ENCODE measurements at places on chromosomes 1 and 21.
A peak's percentile ranks its signal among the peaks of the same experiment; 100 is the strongest.

GRCh38 chr1:39816415-39817090 is 27.9 kb upstream of the BMP8B start:
- H3K27me3 ChIP-seq = peaks cover 13% of the 10 kb centered on the region
- no peak overlapping the region for H3K4me3 ChIP-seq
- no peak for DNase-seq
- no peaks in the 10 kb centered on the region for H3K4me1 ChIP-seq
- no peak overlapping the region for H3K27ac ChIP-seq

- H3K4me1 ChIP-seq = peaks cover 15% of the 10 kb centered on the region
- no peaks in the 10 kb centered on the region for H3K36me3 ChIP-seq
Observed at GRCh38 chr1:227900571-227901051, 47.1 kb downstream of the WNT9A start.

- no peaks in the 10 kb centered on the region for H3K36me3 ChIP-seq
- no peak overlapping the region for H3K4me3 ChIP-seq
- H3K27me3 ChIP-seq = no peaks in the 10 kb centered on the region
- no peak for DNase-seq
- H3K4me1 ChIP-seq = no peaks in the 10 kb centered on the region
Observed at GRCh38 chr1:19512545-19512944, 27.2 kb upstream of the CAPZB start.

DNA sequence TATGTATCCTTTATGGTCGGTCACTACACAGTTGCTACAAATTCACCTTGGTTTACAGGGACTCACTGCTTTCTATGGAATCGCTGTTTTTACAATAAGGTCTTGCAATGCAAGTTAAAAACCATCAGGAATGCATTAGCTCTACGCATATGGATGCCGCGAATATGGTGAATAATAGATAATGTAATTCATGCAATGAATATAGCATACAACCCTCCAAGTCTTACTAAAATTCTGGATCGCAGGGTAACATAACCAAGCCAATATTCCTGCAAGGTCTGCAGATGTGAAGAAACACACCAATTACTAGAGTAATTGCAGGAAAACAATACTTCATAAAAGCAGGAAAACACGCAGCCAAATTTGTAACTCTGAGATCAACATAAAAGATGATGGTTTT is 75.6 kb upstream of the BACE2 start:
- H3K4me3 ChIP-seq = no peak overlapping the region
- peaks cover 11% of the 10 kb centered on the region for H3K27me3 ChIP-seq
- no peak overlapping the region for H3K27ac ChIP-seq
- DNase-seq = no peak
- H3K36me3 ChIP-seq = no peaks in the 10 kb centered on the region

DNA sequence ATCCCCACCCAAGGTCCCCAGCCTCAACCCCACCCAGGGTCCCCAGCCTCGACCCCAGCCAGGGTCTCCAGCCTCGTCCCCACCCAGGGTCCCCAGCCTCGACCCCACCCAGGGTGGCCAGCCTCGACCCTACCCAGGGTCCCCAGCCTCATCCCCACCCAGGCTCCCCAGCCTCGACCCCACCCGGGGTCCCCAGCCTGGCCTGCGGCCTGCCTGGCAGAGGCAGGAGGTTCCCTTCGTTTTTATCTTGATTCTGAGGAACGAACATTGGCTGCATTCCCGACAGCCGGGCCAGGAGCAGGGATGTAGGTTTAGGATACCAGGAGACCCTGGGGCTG is 3.4 kb upstream of the PDE9A start:
- no peak for DNase-seq
- H3K4me3 ChIP-seq = no peak overlapping the region
- H3K27me3 ChIP-seq = peaks cover 3% of the 10 kb centered on the region
- H3K36me3 ChIP-seq = no peaks in the 10 kb centered on the region
- no peak overlapping the region for H3K27ac ChIP-seq
- H3K4me1 ChIP-seq = peaks cover 13% of the 10 kb centered on the region

DNA sequence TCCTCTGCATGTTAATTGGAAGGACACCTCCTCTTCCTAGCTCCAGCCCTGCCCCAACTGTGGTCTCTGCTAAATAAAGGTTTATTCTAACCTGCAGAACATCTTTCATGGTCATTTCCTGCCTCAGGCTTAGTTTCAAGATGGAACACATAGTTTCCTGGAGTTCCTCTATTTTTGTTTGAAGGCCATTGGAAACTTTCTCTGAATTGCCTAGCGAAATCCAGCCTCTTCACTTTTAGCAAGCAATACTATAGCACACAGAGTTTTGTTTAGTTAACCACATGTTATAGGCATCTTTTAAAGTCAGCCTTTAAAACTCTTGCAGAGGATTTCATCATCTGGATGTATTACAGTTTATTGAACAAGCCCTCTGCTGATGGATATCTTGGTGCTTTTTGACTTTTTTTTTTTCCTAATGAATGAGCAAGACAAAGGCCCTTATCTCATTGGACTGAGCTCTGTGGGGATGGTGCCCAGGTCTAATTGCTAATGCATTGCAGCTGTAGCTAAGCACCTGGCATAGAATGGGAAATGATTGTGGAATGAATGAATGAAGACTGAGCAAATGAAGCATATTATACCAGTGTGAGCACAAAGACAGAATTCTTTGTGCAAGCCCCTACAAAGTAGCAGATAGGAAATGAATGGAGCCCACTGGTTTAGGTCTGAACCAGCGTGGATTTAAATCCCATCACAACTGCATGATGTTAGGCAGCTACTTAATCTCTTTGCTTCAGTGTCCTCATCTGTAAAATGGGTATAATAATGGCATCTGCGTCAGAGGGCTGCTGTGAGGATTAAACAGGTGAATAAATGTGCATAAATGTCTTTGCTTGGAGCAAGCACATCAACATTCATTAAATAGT is 641 bp upstream of the CFAP107 start:
- no peak overlapping the region for H3K27ac ChIP-seq
- H3K4me1 ChIP-seq = peaks cover 1% of the 10 kb centered on the region
- peaks cover 5% of the 10 kb centered on the region for H3K27me3 ChIP-seq
- H3K4me3 ChIP-seq = no peak overlapping the region
- no peaks in the 10 kb centered on the region for H3K36me3 ChIP-seq

DNA sequence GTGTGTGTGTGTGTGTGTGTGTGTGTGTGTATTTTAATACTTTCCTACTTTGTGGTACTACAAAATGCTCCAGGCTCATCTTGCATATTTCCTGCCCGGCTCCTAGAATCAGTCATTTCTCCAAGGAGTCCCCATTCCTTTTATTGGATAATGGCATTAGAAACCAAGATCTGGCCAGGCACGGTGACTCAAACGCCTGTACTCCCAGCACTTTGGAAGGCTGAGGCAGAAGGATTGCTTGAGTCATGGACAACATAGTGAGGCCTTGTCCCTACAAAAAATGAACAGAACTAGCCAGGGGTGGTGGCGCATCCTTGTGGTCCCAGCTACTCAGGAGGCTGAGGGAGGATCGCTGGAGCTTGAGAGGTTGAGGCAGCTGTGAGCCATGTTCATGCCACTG is 20.3 kb downstream of the EPB41 start:
- no peak overlapping the region for H3K27ac ChIP-seq
- no peaks in the 10 kb centered on the region for H3K36me3 ChIP-seq
- DNase-seq = no peak
- peaks cover 15% of the 10 kb centered on the region for H3K4me1 ChIP-seq
- no peak overlapping the region for H3K4me3 ChIP-seq
- H3K27me3 ChIP-seq = no peaks in the 10 kb centered on the region

- no peaks in the 10 kb centered on the region for H3K36me3 ChIP-seq
- DNase-seq = no peak
- H3K27me3 ChIP-seq = peaks cover 14% of the 10 kb centered on the region
- H3K4me3 ChIP-seq = no peak overlapping the region
- H3K4me1 ChIP-seq = no peaks in the 10 kb centered on the region
- H3K27ac ChIP-seq = no peak overlapping the region
Observed at GRCh38 chr1:150703427-150703826, 6.5 kb upstream of the GOLPH3L start.

- H3K27ac ChIP-seq = no peak overlapping the region
- H3K27me3 ChIP-seq = no peaks in the 10 kb centered on the region
- H3K4me3 ChIP-seq = no peak overlapping the region
Observed at GRCh38 chr1:236472850-236473788, 50.7 kb upstream of the LGALS8 start.

DNA sequence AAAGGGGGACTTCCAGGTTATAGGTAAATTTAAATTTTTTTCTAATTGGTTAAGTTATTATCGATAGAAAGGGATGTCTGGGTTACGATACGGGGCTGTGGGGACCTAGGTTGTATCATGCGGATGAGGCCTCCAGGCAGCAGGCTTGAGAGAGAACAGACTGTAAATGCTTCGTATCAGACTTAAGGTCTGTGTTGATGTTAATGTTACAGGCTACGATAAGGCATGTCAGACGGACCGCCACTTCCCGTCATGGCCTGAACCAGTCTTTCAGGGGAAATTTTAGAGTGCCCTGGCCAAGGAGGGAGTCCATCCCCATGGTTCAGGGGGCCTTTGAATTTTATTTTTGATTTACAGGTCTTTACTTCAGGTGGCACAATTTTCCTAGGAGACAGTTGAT is 16.7 kb downstream of the ABCG1 start:
- peaks cover 34% of the 10 kb centered on the region for H3K4me1 ChIP-seq
- peak overlapping the region; percentile 67 for H3K27ac ChIP-seq
- peaks cover 24% of the 10 kb centered on the region for H3K27me3 ChIP-seq

DNA sequence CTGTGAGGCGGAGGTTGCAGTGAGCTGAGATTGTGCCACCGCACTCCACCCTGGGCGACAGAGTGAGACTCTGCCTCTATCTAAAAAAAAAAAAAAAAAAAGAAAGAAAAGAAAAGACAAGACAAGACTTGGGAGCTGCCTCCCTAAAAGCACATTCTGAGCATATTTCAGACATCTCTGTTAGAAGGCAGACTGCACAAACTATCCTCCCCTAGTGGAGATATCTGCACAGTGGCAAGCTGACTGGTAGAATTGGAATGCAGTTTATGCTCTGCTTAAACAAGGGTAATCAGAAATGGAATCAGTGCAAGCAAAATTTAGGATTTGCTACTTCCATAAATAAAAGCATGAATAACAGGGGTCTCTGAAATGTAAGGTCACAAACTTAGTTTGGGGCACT is 31.8 kb downstream of the GNG4 start:
- no peak for DNase-seq
- no peaks in the 10 kb centered on the region for H3K27me3 ChIP-seq
- H3K27ac ChIP-seq = peak overlapping the region; percentile 76
- peaks cover 10% of the 10 kb centered on the region for H3K4me1 ChIP-seq

GRCh38 chr1:43009274-43009673 is 50.6 kb upstream of the SLC2A1 start:
- H3K4me1 ChIP-seq = peaks cover 75% of the 10 kb centered on the region
- H3K4me3 ChIP-seq = no peak overlapping the region
- DNase-seq = no peak
- H3K27me3 ChIP-seq = no peaks in the 10 kb centered on the region
- peak overlapping the region; percentile 99 for H3K27ac ChIP-seq
- H3K36me3 ChIP-seq = no peaks in the 10 kb centered on the region

DNA sequence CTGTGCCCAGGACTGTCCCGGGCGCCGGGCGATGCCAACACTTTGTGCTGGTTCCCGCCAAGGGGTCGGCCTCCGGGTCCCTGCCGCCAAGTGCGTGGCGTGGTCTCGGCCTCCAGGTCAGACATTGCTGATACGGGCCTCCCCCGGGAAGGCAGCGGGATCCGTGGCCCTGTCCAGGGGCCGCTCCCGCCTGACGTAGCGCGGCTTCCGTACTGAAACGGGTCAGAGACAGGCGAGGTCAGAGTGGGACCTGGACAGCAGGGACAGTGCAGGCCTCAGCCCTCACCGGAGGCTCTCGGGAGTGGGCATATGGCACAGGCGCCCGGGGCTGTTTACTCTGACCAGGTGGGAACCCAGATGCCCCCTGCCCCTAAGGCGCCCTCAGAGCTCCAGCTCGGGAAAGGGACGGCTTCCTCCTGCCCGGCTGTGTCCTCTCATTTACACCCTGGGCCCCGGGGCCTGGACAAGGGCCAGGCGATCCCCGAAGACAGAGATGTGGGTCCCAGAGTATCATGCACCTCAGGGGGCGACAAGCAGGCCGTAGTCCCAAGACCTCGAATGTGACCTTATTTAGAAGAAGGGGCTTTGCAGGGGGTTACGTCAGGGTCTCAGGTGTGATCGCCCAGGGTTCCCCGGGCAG is 8.8 kb upstream of the RNF223 start:
- DNase-seq = no peak
- peaks cover 3% of the 10 kb centered on the region for H3K36me3 ChIP-seq
- peak overlapping the region; percentile 25 for H3K27ac ChIP-seq
- H3K27me3 ChIP-seq = peaks cover 2% of the 10 kb centered on the region

- H3K36me3 ChIP-seq = no peaks in the 10 kb centered on the region
- no peaks in the 10 kb centered on the region for H3K27me3 ChIP-seq
- DNase-seq = peak; percentile 91
- no peak overlapping the region for H3K27ac ChIP-seq
Observed at GRCh38 chr1:116485071-116485735, 85.6 kb downstream of the CD58 start.

DNA sequence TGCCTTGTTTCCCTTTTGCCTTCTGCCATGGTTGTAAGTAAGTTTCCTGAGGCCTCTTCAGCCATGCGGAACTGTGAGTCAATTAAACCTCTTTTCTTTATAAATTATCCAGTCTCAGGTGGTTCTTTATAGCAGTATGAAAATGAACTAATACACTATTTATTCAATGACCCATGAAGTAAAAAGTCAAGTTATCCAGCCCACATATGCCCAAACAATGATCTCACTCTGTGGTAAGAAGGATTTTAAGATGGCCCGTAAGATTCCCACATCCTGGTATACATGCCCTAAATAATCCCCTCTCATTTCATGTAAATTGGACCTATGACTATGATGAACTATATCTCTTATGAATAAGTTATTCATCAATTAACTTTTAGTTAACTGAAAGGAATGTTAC is 1008.3 kb upstream of the B3GALT2 start:
- H3K4me1 ChIP-seq = no peaks in the 10 kb centered on the region
- no peak for DNase-seq
- H3K27ac ChIP-seq = no peak overlapping the region
- no peak overlapping the region for H3K4me3 ChIP-seq
- no peaks in the 10 kb centered on the region for H3K36me3 ChIP-seq

- no peak for DNase-seq
- peak overlapping the region; percentile 84 for H3K27ac ChIP-seq
- H3K27me3 ChIP-seq = no peaks in the 10 kb centered on the region
- peaks cover 20% of the 10 kb centered on the region for H3K4me1 ChIP-seq
Observed at GRCh38 chr1:224357626-224358124, 996 bp downstream of the CNIH4 start.

DNA sequence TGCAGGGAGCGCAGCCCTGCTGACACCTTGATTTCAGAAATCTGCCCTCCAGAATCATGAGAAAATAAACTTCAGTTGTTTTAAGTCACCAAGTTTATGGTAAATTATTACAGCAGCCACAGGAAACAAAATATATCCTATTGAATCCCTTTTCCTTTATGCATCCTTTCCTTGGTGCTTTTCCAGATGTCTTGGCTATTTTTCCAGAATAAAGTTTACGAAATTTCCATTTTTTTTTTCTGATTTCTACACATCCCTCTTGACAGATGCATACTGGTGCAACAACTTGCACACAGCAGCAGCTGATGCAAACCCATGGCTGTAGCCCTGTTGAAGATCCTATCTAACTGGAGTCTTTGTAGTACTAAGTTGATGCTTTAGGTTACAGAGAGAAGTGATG is 111.1 kb upstream of the KCNE2 start:
- no peaks in the 10 kb centered on the region for H3K27me3 ChIP-seq
- no peak for DNase-seq
- no peaks in the 10 kb centered on the region for H3K4me1 ChIP-seq
- H3K27ac ChIP-seq = no peak overlapping the region
